ENCODE measurements at places on chromosomes 12 and 14.

- DNase-seq: no peak
Measured at GRCh38 chr12:119666226-119666795, 1.6 kb upstream of the PRKAB1 start.

DNA sequence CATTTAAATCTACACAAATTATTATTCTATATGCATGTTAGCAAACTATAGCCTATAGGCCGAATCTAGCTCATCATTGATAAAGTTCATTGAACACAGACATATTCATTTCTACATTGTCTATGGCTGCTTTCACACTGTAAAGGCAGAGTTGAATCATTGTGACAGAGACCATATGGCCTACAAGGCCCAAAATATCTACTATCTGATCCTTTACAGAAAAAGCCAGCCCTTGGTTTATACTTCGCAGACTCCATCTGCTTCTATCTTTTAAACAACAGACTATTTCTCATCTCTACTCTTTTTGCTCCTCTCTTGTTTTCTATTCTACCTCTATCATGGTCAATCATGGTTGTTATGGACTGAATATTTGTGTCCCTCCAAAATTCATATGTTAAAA lies 190.7 kb downstream of the EXOC5 start:
- no peak for DNase-seq

GRCh38 chr12:15777355-15778012 lies 11.7 kb downstream of the EPS8 start:
- no peak for DNase-seq

DNA sequence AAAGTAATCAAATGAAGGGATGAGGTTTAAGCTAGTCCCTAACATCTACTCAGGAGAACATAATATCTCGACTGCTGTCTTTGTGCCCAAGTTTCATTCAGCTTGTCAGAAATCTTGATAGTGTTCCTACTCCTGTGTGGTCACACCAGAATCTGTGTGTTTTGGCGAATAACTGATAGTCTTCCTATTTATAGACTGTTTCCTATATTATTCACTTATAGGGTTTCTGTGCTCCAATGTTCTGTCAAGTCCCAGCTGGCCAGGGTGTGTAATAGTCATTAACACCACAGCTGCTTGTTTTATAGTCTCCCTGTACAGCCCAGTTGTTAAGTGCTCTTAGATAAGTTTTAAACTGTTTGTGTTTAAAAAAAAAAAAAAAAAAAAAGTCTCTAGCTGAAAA lies 45.9 kb downstream of the GPR135 start:
- no peak for DNase-seq

GRCh38 chr14:48035836-48036235 lies 360.4 kb upstream of the MDGA2 start:
- peak; percentile 59 for DNase-seq

DNA sequence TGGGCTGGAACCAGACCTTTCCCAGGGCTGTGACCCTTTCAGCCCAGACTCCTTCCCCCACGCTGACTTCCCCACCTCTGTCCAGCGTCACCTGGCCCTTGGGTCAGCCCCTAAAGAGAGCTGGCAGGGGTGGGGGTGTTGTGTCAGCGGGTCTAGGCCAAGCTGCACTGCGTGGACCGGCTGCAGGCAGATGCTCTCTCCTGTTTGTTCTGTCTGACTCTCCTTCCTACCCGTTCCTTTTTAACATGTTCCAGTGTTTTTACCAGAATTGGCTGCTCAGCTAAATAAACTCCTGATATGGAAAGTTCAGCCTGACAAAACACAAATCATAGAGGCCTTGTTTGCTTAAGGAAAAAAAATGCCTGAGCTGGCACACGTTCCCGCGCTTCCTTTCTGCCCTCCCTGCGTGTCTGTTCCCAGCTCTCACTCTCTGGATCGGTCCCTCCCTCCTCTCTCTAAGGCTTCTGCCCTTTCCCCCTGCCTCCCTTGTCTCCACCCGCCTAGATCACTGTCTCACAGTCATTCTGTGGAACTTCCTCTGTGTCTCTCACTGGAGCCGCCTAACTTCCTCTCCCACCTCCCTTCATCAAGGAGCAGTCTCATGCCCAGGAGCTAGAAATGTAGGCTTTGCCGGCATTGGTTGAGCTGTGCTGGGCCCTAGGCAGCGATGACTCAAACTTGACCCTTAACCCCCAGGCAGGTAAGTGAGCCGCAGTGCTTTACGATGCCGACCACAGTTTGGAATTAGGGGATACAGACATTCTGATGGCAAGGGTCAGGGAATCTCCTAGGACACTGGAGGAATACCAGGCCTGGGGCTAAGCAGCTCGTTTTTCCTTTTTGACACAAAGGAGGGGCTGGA lies 15.5 kb upstream of the MLXIP start:
- DNase-seq: no peak

- no peak for DNase-seq
Measured at GRCh38 chr12:71867131-71867530, 27.6 kb downstream of the TBC1D15 start.

DNA sequence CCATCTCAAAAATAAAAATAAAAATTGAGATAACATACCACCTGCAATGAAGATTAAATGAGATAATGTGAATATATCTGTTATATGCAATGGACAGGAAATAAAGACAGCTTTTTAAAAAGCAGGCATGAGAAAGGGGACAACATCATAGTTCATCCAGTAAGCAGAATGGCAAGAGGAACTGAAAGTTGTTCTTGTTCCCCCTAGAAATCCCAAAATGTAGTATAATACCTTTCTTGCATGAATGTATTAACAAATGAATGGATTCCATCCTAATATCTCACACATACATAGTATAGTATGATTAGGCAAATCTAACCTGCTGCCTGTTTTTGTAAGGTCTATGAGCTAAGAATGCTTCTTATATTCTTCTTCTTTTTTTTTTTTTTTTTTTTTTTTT lies 31.4 kb downstream of the FGD6 start:
- DNase-seq: no peak

DNA sequence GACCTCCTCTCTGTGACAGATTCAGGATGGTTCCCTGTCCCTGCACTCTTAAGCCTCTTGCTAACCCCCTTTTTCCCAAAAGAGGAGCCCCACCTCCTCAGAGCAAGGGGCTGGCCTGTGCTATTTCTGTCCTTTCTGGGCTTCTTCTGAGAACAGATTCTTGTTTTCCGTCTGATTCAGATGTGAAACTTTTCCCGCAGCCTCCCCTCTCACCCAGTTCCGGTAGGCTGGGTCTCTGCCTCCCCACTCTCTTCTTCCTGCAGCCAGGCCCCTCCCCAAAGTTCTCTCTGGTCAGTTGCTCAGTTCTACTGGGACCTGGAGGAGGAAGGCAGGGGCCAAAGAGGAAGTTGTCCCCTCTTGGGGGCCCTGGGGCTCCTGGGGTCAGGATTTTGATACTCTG lies 11.8 kb downstream of the PDE1B start:
- no peak for DNase-seq

DNA sequence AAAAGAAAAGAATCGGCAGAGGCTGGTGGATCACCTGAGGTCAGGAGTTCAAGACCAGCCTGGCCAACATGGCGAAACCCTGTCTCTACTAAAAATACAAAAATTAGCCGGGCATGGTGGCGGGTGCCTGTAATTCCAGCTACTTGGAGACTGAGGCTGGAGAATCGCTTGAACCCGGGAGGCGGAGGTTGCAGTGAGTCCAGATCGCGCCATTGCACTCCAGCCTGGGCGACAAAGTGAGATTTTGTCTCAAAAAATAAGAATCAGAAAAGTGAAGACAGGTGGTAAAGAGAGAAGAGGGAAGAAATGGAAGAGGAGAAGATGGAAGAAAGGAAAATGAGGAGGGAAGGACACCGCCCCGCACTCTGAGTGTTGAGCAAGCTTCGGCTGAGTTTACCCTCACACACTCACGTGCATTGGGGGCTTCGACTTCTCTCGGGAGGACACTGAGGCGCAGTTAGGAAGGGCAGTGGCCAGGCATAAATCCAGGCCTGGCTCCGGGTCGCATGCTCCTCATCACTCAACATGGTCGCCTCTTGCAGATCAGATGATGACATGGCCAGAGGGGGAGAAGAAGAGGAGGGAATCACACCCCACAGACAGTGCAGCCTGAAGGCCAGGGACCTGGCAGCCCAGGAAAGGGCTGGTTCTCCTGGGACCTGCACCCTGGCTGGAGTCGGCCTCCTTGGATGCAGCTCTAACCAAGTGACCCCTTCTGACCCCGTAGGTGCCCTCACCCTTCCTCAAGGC lies 61.1 kb downstream of the PRMT8 start:
- DNase-seq: no peak

- DNase-seq: no peak
Measured at GRCh38 chr12:125892276-125892675, 827.0 kb downstream of the AACS start.

DNA sequence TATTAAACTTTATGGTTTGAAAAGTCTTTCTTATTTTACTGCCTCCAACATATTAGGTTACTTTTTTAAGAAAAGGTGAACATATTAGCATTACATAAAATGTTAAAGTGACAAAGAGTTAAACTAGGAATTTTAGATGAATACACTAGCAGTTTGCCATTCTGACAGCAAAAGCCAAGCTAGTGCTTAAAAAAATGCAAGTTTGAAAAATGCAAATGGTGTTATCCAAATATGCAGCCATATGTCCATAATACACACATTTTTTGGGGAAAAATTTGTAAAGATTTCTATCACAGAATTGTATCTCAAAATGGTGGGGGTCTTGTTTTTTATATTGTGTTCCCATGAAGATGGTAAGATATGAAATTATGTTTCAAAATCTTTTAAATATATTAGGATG lies 466.1 kb downstream of the FOXG1 start:
- no peak for DNase-seq

- no peak for DNase-seq
Measured at GRCh38 chr12:30416631-30417030, 279.0 kb downstream of the IPO8 start.

- no peak for DNase-seq
Measured at GRCh38 chr14:77316872-77317301, 3.8 kb downstream of the POMT2 start.

GRCh38 chr12:123713398-123713797 lies 1.2 kb downstream of the ATP6V0A2 start:
- no peak for DNase-seq

GRCh38 chr12:54448344-54448743 lies 25.1 kb downstream of the GTSF1 start:
- DNase-seq: no peak

GRCh38 chr14:26863736-26864135 lies 265.9 kb upstream of the NOVA1 start:
- DNase-seq: no peak

DNA sequence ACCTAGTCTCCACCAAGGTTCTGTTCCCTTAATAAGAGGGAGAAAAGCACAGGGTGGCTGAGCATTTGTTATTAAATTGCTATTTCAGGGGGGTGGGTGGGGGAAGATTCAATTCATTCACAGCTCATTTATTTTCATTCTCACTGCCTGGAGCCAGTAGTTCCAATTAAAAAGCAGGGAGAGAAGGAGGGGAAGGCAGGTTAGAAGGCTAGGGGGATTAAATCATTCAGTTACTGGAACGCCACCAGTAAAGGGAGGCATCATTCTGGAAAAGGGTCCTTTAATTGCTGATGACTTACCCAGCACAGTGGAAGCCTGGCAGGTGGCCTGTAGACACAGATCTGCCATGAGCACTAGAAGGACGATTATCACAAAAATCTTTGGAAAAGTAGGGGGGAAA lies 47.4 kb downstream of the NIN start:
- DNase-seq: no peak

GRCh38 chr12:230925-231671 lies 17.1 kb upstream of the SLC6A12 start:
- no peak for DNase-seq

- no peak for DNase-seq
Measured at GRCh38 chr14:52693036-52693435, 2.3 kb downstream of the ERO1A start.

- no peak for DNase-seq
Measured at GRCh38 chr12:53617700-53618099, 8.5 kb downstream of the ATF7 start.

- DNase-seq: no peak
Measured at GRCh38 chr12:107514887-107515445, 170.6 kb upstream of the PWP1 start.

GRCh38 chr12:124746649-124747425 lies 116.8 kb downstream of the SCARB1 start:
- no peak for DNase-seq

DNA sequence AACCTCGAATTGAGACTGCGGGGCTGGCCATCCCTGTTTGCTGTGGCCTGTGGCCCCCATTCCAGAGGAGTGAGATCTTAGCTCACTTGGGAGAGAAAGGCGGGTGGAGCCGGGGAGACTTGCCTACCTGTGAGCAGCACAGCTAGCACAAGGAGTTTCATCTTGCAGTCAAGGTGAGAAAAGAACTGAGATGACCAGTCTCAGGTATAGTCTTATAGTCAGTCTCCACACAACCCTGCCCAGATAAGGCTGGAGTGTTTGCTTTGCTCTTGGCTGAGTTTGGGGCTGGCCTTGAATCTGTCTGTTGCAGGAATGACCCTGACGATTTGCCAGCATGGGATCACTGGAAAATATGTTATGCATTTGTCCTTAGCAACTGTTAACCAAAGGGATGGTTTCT lies at the start of gene PLA2G1B:
Gene PLA2G1B, minus strand, starts transcription at position 187 of the 400 bp plus-strand sequence. Its CDS starts 26 bp downstream, at position 161.
- no peak for DNase-seq

- DNase-seq: no peak
Measured at GRCh38 chr12:15427913-15428312, 105.6 kb downstream of the PTPRO start.

DNA sequence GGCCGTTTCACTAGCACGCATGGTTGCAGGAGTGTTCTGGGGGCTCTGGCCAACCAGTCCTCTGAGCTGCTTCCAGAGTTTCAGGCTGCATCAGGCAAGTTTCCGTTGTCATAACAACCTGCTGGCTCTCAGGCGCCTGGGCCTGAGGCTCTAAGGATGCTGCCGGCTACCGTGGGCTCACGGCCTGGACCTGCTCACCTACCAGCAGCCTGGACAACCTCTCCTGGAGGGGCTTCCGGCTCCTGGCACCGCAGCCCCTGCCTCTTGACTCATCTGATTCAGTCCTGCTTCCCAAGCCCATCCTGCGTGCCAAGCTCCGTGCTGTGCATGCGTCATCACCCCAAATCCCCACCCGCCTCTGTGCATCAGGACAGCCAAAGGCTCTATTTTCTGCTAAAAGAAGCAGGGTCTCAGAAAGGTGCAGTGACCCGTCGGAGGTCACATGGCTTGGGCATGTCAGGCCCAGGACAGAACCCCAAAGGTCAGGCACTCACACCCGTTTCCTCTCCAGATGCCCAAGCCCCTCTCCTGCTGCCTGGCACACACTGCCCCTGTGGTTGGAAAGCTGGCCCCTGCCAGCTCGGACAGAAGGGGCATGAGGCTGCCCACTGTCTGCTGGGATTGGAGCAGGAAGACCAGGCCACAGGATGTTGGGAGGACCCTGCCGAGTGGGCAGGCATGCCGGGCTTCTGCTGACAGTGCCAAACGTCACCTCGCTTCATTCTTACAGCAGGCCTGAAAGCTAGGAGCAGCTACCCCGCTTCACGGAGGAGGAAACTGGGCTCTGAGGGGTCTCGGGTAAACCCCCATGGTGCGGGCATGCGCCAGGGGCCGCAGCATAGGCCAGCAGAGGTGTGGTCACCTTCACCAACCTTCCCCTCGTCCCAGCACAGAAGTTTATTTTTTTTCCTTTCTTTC lies 5.7 kb downstream of the BEGAIN start:
- peak; percentile 64 for DNase-seq

DNA sequence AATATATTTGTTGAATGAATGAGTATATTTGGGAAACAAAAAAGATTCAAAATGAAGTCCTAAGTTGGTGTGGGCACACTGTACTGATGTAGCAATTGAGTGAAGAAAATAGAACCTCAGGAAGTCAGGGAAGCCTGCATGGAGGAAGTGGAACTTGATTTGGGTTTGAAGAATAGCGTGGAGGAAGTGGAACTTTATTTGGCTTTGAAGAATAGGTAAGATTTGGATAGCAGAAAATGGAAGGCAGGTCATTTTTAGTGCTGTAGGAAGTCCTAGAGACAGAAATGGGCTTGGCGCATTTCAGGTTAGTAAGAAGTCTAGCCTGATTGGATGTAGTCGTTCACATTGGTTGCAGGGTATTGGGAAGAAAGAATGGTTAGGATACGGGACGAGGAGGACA lies 5.4 kb downstream of the C12orf75 start:
- no peak for DNase-seq

Measured in spleen (tissue), 13 donors.